ENCODE measurements at places on chromosomes 13 and 19. TPM values are rescaled to one million over a fixed set of nuclear protein-coding genes. Genes with fewer than 3 reads are reported as not detected.

COL4A1 gene
- total RNA-seq = not detected

DENND1C gene
- 63.7 TPM for total RNA-seq

PDX1 gene
- total RNA-seq = not detected

WTIP gene
- 0.47 TPM for total RNA-seq

AP1M2 gene
- not detected for total RNA-seq

ACER1 gene
- not detected for total RNA-seq

FCER2 gene
- not detected for total RNA-seq

CABP5 gene
- total RNA-seq = not detected

VSTM1 gene
- total RNA-seq = not detected

PNKP gene
- total RNA-seq = 123 TPM

DNA sequence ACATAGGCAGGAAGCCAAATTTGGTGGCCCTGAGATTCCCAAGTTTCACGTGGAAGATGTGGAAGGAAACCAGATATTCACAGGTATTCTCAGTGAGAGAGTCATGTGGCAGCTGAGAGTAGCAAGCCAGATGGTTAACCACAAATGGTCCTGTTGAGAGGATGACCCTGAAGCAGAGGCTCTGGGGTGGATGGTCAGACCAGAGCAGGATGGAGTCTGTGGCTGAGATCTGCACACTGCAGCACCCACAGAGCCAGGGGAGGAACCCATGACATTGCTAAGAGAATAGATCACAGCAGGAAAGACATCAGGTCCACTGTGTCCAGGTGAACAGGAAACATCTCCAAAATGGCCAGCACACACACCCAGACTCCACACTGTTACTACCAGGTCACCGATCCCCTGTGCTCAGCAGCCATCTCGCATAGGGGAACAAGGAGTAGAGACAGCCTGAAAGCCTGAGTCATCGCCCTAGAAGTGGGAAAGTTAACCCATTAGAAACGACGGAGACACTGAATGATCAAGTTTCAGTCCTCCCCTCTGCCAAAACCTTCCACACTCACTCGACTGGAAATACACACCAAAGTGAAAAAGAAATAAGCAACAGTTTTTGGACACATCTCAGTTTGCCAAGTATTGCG is 160.0 kb downstream of the RBM26 start:
- no peak for DNase-seq

DNA sequence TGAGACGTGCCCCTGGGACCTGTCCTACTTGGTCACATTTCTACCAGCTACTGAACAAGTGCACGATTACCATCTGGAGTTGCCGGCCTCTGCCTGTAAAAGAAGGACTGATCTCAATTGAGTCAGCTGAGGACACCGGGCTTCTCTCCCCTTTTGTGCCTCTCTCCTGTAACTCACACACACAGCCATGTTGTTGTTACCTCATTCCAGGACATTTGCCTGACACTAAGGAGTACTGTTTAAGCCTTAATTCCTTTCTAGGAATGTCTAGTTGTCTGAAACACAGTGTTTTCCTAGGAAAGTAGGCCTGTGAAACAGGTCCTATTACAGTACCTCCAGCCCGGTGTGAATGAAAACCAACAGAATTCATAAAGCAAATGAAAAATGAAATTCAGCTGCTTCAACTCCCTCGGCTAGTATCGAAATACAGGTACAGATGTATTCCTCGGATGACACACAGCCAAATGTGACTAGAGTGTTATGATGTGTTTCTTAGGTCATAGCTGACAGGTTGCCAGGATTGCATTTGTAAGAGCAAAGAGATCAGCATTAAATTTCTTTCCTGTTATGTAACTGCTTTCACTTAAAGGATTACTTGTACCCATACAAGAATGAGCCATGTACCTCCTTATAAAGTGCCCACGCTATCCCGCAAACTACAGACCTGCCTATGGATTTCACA is 152.0 kb upstream of the IRS2 start:
- DNase-seq = peak; percentile 28

DNA sequence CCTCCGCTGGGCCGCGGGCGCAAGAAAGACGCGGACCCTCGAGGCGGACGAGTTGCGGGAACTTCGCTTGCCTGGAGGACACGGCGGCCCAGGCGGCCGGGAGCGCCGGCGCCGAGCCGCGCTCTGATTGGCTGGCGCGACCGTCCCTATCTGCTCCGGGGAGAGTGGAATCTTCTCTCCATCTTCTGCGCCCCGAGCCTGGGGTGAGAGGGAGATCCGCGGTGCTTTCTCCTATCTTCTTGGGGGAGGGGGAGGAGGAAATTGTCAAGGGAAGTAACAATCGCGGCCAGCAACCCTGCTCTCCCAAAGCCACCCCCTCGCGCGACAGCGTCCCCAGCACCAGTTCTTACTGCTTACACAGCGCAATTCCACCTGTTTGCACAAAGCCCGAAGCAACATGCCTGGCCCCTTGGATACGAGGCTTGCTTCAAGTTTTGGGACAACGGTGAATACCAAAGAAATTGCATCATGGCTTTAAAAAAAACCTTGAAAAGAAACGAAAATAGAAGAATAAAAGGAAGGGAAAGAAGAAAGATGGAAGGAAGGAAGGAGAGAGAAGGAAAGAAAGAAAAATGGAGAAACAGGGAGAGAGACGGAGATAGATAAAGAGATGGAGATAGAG is 4.8 kb downstream of the SOX21 start:
- peak; percentile 61 for DNase-seq

- no peak for DNase-seq
Observed at GRCh38 chr13:111920932-111921705, 145.8 kb upstream of the SOX1 start.

DNA sequence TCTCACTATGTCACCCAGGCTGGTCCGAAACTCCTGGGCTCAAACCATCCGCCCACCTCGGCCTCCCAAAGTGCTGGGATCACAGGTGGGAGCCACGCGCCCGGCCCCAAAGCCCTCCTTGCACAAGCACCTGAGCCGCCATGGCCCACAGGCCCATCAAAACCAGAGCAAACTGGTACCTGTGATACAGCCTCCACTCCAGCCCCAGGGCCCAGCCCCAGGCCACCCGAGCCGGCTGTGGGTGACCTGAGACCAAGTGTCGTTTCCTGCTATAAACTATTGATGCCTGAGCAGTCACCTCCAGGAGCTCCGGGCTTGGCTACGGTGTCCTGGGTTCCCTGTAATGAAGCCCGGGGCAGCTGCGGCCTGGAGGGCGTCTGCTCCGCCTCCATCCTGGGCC is 9.7 kb upstream of the PTBP1 start:
- no peak for DNase-seq

DNA sequence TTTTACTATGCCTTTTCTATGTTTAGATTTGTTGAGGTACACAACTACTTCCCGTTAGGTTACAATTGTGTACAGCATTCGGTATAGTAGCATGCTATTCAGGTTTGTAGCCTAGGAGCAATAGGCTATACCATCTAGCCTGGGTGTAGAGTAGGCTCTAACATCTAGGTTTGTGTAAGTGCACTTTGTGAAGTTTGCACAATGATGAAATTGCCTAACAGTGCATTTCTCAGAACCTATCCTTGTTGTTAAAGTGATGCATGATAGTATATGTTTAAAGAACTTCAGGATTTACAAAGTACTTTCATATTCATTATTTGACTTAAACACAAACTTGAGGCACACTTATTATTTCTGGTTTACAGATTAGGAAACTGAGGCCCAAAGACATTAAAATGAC is 11.5 kb upstream of the SERPINE3 start:
- DNase-seq = no peak

GRCh38 chr13:77267362-77267761 is 59.5 kb downstream of the MYCBP2 start:
- DNase-seq = no peak

DNA sequence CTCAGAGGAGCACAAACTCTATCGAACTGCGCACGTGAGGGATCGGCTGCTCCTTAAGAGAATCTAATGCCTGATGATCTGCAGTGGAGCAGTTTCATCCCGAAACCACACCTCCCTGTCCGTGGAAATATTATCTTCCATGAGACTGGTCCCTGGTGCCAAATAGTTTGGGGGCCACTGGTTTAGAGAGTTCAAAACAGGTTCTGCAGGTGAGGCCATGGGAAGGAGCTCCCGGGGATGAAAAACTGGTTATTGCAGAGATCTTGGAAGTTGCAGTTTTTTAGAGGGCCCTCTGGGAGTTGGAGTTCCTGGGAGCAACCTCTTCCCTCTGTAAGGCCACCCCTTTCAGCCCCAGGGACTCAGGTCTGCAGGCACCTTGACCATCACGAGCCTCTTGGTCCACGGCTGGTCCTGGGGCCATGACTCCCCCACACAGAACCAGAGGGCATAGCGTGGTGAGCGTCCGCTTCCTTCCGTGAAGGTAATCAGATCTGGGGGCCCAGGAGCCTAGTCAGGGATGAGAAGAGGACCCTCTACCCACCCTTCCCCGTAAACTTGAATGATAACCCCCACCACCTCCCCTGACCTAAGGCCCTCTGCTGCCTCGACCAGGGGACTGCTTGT is 5.2 kb downstream of the IRF3 start:
- DNase-seq = no peak

DNA sequence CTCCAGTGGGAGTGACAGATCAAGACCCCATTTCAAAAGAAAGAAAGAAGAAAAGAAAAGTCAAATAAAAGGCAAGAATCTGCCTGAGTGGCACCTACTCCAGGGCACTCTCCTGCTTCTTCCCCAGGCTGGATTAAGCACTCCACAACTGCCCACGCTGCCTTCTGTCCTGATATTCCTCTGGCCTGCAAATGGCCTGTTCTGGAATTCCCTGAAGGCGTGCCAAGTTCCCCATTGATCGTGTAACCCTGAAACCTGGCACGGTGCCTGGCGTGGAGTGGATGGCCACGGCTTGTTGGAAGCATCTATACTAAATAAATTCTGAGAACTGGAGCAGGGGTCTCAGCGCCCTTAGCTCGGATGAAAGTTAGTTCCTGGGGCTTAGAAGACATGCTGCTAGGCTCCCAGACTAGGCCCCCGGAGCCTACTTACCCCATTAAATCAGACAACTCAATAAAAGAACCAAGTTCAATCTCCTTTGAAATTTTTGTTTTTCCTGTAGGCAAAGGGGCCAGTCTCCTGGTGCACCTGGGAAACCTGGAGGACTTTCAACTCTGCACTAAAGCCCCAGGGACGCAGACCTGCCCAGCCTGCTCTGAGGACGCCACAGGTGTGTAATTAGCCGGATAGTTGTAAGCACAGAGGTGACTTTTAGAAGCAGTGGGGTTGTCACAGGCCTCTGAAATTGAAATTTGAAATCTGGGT is 21.9 kb downstream of the ANKRD27 start:
- no peak for DNase-seq

GRCh38 chr19:21362291-21362690 is 3.5 kb downstream of the ZNF738 start:
- DNase-seq = no peak

GRCh38 chr13:106133025-106133424 is 402.4 kb downstream of the EFNB2 start:
- DNase-seq = no peak

DNA sequence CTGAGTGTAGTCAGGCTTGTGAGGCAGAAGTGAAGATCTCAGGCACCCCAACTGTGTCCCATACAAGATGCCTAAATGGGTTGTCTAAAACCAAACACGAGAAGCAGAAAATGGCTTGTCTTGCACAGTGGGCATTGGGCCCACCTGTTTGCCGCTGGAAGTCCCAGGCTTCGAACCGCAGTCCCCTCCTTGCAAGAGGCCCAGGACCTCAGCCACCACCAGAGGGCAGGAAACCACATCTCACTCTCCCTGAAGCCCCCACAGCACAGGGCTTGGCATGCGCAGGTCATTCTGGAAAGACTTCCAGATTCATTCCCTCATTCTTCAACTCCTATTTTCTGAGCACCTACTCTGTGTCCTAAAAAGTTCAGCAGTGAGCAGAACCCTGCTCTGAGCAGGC is 973.7 kb downstream of the UQCRFS1 start:
- DNase-seq = no peak

DNA sequence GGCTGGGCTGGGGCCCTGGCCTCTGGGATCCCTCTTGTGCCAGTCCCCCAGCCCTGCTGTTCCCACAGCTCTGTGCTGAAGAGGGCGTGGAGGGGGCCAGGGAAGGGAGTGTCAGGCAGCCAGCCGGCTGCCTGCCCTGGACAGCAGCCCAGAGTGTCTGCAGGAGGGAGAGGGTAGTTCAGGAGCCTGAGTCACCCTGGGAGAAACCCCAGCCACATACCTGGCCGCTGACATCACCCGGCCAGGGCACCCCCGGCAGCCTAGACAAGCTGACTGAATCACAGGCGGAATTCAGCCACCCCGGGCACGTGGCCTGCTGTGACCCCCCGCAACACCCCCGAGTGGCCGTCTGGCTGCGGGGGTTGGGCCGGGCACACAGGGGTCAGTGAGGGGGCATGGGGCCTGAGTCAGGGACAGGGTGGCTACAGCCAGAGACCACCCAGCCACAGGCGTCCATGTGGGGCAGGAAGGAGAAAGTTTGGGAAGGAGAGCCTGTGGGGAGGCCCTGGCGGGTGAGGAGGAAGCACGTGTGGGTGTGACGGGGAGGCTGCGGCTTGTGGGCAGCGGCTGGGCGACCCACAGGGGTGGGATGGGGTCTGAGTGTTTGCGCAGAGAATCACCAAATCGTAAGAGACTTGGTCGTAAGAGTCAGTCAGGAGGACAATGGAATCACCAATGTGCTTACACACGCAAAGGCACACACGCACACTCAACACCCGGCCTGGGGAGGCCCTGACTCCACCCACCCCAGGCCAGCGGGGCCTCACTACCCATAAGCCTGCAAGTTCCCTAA is 11.9 kb upstream of the FOSB start:
- DNase-seq = peak; percentile 76

- peak; percentile 88 for DNase-seq
Observed at GRCh38 chr13:40187841-40188591, 478.4 kb downstream of the FOXO1 start.

- DNase-seq = no peak
Observed at GRCh38 chr19:13823256-13823655, 28.0 kb downstream of the ZSWIM4 start.

DNA sequence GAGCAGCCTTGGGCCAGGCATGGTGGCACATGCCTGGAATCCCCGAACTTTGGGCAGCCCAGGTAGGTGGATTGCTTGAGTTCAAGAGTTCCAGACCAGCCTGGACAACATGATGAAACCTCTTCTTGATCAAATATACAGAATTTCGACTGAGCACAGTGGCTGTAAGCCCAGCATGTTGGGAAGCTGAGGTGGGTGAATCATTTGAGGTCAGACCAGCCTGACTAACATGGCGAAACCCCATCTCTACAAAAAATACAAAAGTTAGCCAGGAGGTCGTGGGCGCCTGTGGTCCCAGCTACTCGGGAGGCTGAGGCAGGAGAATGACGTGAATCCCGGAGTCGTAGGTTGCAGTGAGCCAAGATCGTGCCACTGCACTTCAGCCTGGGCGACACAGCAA is 8.0 kb upstream of the NLRP7 start:
- DNase-seq = no peak

GRCh38 chr13:98471934-98472333 is 105.0 kb downstream of the STK24 start:
- DNase-seq = no peak

GRCh38 chr13:110216398-110217041 is 90.4 kb downstream of the COL4A1 start:
- DNase-seq = no peak
